ENCODE measurements at places on chromosomes 7 and 10.

- DNase-seq = no peak
Measured at GRCh38 chr10:88127269-88127668, 263.8 kb downstream of the PTEN start.

- no peak for DNase-seq
Measured at GRCh38 chr7:117769085-117769484, 104.2 kb downstream of the CTTNBP2 start.

- DNase-seq = no peak
Measured at GRCh38 chr10:104088239-104088638, 2.6 kb upstream of the COL17A1 start.

GRCh38 chr7:30175180-30175579 is 40.4 kb downstream of the MTURN start:
- DNase-seq = no peak

- no peak for DNase-seq
Measured at GRCh38 chr10:31123946-31124345, 92.3 kb upstream of the ZNF438 start.

DNA sequence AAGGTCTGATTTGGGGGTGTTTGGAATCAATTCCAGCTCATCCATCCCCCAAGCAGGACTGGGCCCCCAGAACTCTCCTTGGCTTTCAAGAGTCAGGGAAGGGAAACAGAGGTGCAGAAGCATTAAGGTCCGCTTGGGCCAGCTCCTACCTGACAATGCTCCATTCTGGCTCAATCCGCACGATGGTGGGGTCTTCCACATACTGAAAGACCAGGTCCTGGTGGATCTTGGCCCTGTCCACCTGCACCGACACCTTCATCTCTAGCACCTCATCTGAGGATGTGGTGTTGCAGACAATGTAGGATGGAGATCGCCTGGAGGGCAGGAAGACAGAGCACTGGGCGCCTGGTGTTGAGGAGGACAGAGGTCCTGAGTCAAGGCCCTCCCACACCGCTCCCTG is 391.1 kb downstream of the PLXNA4 start:
- DNase-seq = no peak

GRCh38 chr7:37284805-37285231 is 163.8 kb downstream of the ELMO1 start:
- DNase-seq = peak; percentile 2

DNA sequence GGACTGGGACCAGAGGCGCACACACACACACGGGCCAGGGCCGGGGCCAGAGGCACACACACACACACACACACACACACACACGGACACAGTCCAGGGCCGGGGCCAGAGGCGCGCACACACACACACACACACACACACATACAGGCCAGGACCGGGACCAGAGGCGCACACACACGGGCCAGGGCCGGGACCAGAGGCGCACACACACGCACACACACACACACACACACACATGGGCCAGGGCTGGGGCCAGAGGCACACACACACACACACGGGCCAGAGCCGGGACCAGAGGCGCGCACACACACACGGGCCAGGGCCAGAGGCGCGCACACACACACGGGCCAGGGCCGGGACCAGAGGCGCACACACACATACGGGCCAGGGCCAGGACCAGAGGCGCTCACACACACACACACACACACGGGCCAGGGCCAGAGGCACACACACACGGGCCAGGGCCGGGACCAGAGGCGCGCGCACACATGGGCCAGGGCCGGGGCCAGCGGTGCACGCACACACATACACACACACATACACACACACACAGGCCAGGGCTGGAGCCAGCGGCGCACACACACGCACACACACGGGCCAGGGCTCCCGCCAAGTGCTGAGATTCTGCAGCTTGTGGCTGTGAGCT is 268.8 kb downstream of the ELFN1 start:
- no peak for DNase-seq

GRCh38 chr10:110170142-110170971 is 37.0 kb upstream of the MXI1 start:
- no peak for DNase-seq

GRCh38 chr10:129785536-129785981 is 178.5 kb downstream of the EBF3 start:
- no peak for DNase-seq

GRCh38 chr10:75223507-75223906 is 12.2 kb downstream of the COMTD1 start:
- no peak for DNase-seq

GRCh38 chr7:25712500-25712899 is 439.5 kb upstream of the NFE2L3 start:
- DNase-seq = no peak

DNA sequence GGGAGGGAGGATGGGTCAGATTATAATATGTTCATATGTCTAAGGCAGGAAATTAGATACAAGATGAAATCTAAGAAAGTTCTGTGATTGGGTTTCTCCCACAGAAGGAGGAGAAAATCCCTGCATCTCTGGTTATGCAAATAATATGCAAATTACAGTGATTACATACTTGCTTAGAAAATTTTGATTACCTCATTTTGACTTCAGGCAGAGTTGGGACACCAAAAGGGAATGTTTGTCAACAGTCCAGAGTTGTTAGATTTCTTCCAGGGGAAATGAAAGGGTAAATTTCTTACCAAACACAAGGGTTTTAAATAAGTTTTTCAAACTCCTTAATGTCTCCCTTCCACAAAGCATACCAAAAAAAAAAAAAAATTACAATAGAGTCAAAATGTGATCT is 101.4 kb upstream of the STEAP1B start:
- DNase-seq = peak; percentile 47

DNA sequence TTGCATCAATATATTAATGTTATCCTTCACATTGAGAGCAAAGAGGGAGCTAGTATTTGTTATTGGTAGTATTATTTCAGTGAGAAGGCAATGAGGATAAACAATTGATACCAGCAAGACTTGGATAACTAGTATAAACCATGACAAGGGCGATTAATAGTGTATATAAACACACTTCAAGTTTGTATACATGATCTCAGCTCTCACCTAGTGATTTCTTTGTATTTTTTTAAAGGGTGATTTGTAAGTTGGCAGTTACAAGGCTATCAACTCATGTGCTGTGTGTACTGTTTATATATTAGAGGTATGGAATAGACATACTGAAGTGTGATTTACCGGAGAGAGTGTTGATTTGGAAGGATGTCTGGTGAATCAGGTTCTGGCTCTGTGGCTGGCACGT is 88.0 kb downstream of the SNX10 start:
- DNase-seq = no peak

- no peak for DNase-seq
Measured at GRCh38 chr10:80410578-80411145, 2.3 kb downstream of the PRXL2A start.

DNA sequence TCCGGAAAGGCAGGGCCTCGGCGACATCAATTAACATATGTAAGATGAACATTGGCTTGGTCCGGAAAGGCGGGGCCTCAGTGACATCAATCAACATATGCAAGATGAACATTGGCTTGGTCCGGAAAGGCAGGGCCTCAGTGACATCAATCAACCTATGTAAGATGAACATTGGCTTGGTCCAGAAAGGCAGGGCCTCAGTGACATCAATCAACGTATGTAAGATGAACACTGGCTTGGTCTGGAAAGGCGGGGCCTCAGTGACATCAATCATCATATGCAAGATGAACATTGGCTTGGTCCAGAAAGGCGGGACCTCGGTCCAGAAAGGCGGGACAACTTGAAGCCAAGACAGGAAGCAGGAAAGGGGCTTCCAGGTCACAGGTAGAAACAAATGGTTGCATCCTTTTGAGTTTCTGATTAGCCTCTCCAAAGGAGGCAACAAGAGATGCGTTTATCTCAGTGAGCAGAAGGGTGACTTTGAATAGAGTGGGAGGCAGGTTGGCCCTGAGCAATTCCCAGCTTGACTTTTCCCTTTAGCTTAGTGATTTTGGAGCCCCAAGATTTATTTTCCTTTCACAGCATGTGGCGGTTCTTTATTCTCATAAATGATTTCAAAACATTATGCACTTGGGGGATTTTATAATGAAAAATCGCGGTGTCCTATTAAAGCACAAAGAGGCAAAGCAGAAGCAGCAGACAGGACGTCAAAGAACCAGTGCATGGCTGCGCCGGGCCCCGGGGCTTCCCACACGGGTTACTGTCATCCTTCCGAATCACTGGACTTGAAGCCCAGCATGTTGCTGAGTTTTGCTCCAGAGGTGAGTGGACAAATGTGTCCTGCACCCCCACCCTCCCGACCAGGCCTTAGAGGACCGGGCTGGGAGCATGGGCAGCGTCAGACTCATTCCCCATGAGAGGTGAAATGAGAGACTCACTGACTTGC is 43.1 kb upstream of the EN2 start:
- no peak for DNase-seq

DNA sequence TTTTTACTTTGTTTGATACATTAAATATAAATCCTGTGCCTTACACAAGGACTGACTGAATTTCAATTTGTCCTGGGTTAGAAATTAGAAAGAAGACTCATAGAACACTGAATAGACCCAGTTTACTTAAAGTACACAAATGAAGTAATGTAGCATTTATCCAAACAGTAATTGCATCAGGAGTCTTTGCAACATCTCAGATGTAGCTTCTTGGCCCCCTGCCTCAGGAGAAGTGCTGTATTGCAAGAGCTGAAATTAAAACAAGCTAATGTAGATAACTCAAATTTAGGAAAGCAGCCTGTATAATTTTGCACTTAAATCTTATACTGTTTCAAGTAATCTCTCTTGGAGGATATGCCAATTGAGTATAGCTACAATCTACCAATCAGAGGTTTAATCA is 54.3 kb upstream of the KCND2 start:
- peak; percentile 47 for DNase-seq

- DNase-seq = no peak
Measured at GRCh38 chr7:25496476-25497368, 268.4 kb upstream of the NPVF start.

DNA sequence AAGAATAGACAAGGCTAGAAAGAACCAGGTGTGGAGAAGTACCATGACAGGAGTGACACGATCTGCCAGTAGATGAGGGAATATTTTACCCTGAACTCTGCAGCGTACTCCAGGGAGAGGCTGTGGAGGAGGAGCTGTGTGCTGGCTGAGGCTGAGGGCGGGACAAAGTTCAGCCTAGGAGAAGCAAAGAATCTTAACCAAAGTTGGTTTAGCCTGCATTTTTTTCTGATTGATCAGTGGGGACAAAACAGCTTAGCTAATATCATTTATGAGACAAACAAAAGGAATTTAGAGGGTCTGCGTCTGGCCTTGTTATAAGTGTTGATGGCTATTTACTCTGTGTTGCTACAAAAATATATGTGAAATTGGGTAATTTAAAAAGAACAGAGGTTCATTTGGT is 5.2 kb upstream of the NPSR1 start:
- peak; percentile 15 for DNase-seq

DNA sequence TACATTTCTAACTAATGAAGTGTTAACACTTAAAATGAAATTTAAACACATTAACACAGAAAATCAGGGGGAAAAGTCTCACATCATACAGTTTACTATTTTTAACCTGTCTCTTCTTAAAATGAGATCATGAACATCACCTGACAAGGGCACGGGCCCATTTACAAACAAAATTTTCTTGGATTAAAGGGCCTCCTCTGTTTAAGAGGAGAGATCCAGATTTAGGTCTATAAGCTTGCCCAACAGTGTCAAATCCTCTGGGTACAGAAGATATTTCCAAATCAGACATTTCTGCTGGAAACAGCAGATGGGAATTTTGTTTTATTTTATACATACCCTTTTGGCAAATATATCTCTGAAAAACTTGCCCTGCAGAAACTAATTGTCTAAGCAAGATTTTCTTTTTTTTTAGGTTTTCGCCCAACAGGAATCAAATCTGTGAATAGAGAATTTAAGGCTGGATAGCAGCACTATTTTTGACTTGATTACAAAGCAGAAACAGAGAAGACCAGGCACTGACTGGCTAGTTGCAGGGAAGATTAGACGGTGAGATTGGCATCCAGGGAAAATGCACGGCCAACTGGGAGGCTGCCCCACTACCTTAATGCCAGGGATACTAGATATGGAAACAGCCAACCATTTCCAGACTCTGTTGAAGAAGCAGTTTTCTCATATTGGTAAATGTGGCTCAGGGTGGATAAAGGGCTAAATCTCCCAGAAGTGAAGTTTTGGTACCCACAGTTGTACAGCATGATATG is 173.4 kb downstream of the LRRN3 start:
- no peak for DNase-seq

- DNase-seq = no peak
Measured at GRCh38 chr10:71135236-71135635, 77.1 kb upstream of the UNC5B start.

DNA sequence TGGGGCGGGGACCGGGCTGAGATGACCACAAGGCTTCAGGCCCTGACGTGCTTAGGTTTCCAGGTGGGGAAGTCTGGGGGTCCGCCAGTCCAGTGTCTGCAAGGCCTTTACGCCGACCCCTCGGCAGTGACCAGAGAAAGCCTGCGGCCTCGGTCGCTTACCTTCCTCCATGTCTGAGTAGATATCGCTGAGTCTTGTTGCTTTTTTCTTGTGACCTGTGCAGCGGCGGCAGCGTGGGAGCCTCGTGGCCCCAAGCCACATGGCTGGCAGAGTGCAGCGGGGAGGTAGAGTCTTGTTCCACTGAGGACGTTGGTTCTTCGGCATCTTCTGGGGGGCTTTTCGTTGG is 329 bp downstream of the NOLC1 start:
- peak; percentile 71 for DNase-seq

- no peak for DNase-seq
Measured at GRCh38 chr10:100817268-100817839, 72.0 kb downstream of the PAX2 start.

- no peak for DNase-seq
Measured at GRCh38 chr10:98373260-98374040, 41.5 kb downstream of the PYROXD2 start.

DNA sequence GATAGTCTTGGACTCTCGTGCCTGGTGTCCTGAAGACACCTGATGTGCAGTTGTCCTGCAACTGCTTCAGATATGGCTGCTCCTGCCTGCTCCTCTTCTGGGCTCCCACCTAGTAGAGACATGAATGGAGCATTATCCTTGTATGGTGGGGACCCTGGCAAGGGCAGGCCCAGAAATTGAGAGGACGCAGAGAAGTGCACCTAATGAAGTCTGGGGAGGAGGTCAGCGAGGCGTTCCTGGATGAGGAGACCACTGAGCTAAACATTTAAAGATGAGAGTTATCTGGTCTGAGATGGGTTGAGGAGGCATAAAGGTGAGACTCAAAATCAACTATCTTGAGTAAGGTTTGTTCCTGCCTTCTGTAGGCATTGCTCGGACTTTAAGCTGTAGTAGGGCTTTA is 66.3 kb downstream of the WDFY4 start:
- DNase-seq = no peak

DNA sequence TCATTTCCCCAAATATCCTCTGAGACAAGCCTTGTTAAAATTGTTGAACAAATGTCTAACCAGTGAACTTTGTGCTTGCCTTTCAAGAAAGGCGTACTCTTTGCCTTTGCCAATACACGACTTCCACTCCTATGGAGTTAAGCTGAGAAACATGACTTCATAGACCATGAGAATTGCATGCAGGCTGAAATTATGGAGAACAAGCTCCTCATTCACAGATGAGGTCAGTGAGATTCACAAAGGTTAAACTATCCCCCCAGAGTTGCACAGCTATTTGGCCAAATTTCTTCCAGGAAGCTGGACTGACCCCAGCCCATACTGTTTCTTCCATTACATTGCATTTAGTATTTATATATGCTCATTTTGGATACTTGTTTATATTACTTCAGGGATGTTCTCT is 221.4 kb upstream of the SEMA3C start:
- no peak for DNase-seq

All from GM23248 (cell line).